Activated T-helper 1 cell treated with Interleukin-2 at 50 U/mL for 16 hours (primary cell): ENCODE measurements at places on chromosomes 13 and 19.

GRCh38 chr13:23081220-23081619 is 99.6 kb upstream of the SGCG start:
- DNase-seq: no peak

DNA sequence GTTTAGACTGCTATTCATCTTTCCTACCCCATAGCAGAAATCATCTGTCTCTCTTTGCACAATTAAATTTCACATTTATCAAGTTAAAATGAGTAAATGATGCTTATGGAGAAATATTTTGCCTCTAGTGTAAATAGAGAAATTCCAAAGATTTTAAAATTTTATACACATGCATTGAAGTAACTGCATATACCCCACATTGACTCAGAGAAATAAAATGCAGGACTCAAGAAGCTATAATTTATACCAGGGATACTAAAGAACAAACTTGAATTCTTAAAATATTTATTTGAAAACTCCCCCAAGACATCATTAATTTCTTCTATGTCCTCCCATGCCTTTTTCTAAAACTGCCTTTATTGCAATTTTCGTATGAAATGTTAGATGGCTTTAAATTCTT is 165.8 kb downstream of the DIAPH3 start:
- DNase-seq: no peak

DNA sequence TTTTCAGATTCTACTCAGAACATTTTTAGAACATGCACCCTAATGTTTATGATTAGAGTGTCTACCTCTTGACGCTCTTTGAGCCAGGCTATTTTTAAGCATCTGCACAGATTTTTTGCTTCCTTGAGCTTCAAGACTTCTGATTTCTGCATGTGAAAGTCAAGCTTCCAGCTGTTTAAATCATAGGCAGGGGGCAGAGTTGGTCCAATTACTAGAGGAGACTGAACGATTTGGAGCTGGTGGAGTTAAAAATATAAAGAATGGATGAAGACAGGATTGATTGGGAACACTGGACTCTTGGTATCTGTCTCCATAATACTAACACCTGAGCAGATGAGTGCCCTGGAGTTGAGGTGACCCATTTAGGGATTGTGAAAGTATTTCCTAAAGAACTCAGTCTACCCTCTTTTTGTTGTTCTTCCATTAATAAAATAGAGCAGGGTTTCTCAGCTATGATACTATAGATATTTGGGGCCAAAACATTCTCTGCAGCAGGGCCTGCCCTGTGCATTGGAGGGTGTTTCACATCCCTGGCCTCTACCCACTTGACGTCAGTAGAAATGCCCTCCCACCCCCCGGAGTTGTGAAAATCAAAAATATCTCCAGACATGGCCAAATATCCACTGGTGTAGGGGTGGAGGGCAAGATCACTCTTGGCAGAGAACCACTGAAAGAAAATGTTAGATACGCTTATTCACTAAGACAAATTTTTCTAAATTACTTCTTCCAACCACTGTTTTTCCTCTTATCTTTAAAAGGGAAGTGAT is 160.1 kb downstream of the COG6 start:
- DNase-seq: no peak

- no peak for DNase-seq
Measured at GRCh38 chr19:41601771-41602170, 25.1 kb downstream of the CEACAM4 start.

GRCh38 chr19:15195371-15196334 is 5.1 kb downstream of the NOTCH3 start:
- DNase-seq: no peak

DNA sequence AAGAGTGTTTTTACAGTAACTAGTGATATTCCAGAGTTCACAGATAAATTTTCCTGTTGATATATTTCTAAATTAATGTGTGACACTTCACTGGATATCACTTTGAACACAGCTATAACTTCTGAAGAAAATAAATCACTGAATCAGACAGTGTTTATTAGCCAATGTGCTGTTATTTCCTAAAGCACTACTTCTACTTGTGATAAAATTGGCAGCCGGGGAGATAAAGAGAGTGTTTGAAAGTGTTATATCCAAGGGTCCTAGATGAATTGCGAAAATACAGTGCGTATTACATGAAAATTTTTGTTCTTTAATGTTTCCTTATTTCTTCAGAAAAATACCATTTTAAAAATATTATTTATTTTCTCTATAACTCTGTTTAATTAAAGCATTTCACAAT is 417.5 kb upstream of the ARGLU1 start:
- no peak for DNase-seq

- no peak for DNase-seq
Measured at GRCh38 chr19:43560687-43561086, 14.6 kb downstream of the XRCC1 start.

DNA sequence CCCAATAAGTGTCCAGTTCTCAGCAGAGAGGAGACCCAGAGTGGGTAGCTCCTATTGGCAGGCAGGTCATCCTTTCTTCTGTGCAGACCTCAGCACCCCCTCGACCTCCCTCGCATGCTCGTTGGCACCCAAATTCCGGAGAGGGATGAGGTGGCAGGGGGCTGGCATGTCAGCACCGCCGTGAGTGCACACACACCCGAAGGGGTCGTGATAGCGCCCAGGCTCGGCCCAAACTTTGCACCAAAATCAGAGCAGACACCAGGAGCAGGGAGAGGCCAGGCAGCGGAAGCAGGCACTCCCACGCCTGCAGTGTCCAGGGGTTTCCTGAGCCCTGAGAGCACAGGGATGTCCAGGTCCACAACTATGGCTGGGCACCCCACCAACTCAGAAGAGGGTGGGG is 1503.8 kb upstream of the PCDH20 start:
- DNase-seq: no peak

DNA sequence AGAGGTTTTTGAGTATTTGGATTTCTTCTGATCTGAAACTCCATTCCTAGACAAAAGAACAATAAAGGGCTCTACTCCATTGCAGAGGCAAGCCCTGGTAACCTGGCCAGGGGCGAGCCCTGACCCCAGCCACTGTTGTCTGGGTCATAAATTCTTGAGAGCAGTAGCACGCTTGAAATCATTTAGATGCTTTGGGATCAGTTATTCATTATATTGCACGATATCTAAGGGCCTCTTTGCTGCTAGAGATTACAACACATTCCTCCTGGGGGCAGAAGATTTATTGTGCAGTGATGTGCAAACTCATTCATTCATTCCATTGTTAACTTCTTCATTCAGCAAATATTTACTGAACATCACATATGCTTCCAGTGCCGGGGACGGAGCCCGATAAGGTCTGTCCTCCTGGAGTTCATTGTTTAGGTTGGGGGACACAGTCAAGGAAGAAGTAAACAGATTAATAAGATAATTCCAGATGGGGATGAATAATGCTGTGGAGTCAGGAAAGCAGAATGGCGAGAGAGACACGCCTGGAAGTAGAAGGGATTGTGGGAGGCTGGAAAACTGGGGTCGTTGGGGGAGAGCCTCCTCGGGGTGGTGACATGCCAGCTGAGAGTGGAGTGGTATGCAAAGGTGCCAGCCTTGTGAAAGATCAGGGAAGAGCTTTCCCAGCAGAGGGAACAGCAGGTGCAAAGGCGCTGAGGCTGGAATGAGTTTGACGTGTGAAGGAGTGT is 34.9 kb downstream of the SIPA1L3 start:
- no peak for DNase-seq

- no peak for DNase-seq
Measured at GRCh38 chr13:86870444-86870843, 800.7 kb upstream of the SLITRK5 start.

GRCh38 chr19:452829-453228 is 8.0 kb downstream of the SHC2 start:
- no peak for DNase-seq

DNA sequence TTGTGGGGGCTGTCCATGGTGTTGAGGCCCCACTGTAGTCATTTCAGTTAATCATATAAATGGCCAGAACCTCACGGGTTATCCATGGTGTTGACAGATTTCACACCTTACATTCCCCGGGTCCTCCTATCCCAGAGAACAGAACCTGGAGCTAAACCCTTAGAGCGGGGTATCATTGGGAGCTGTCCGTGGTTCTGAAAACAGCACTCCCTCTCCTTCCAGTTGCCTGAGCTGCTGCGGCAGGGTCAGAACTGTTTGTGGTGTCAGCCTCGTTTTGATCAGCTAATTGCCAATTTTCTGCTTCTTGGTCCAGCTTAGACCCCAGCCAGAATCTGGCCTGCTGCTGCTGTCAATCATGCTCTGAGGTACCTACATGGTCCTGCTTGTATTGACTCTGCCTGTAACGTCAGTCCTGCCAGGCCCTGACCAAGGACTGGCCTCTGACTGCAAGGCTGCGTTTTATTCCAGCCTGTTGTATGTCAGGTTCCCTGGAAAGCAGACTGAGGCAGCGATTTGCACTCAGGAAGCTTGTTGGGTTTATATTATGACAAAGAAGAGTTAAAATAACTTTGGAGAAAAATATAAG is 55.8 kb upstream of the KCTD15 start:
- no peak for DNase-seq

DNA sequence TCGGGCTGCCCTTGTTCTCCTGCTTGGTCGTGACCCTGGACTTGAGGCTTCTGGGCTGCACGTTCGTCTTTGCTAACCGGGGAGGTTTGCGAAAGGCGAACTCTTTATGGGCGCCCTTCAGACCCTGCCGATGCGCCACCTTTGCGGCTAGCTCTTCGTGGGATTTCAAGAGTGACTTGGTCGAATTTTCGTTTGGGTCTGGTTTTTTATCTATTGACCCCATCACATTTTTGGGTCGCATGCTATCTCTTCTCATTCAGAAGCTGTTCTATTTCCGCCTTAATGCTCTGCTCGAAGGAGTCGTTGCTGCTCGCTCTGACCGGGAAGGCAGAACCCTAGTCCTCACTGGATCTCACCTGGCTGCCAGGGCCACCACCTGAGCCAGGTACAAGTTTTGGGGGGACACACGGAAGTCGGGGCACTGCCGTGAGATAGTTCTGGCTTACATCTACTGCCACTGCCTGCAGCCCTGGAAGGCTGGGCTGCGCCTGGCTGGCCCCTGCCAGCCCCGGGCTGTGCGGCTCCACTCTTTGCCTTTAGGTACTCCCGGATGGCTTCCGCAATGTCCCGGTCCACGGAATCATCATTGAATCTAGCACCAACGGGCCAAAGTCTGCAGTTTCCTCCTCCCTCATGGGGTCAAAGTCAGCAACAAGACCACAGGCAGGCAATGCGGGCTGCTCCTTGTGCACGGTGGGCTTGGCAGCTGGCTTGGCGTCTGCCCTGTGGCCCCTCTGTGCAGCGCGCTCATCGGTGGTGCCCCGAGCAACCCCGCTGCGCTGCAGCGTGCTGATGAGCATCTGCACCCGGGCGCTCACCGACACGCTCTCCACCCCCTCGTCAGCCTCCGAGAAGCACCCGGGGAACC is 16.2 kb downstream of the RB1 start:
- no peak for DNase-seq

DNA sequence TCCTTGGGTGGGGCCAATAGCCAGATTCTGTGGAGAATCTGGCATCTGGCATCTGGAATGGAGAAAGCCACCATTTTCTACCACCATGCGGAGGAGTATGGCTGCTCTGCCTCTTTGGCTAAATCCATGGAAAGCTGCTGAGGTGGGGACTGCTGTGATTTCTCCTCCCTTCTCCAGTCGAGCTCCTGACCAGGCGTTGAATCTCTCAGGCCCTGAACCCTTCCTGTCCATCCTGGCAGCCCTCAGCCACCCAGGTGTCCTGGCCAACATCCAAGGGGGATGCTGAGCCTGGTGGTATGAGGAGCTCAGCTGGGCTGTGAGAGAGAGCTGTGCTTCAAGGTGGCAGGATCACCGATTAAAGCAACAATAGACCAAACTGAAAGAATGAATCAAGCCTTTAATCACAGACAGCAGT is 17.4 kb upstream of the SIGLEC6 start:
- no peak for DNase-seq

GRCh38 chr13:111864566-111864965 is 202.4 kb upstream of the SOX1 start:
- DNase-seq: no peak

- no peak for DNase-seq
Measured at GRCh38 chr19:48724796-48725753, 5.5 kb upstream of the MAMSTR start.

DNA sequence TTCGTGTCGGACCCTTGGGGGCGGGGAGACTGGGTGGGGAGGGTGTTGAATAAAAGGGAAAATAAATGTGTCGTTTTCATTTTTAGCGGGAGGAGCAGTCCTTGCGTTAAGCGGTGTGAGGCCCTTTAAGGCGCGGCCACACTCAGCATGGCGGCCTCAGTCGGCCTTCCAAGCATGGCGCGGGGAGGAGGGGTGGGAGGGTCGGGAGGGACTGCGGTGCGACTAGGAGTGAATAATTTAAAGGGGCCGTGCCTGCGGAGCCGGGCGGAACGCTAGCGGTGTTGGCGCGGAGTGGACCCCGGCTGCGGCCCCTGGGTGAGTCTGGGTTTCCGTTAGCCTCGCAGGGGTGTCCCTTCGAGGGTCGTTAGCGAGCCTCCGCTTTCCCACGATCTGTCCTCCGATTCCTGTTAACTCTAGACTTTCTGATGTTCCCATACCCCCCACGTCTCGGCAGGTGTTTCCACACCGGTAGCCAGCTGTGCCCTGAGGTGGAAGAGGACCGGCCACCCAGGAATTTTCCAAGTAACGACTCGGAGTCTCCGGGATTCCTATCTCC is 1.5 kb upstream of the PNPLA6 start:
- DNase-seq: peak; percentile 73

- DNase-seq: no peak
Measured at GRCh38 chr13:111861766-111862366, 205.1 kb upstream of the SOX1 start.

DNA sequence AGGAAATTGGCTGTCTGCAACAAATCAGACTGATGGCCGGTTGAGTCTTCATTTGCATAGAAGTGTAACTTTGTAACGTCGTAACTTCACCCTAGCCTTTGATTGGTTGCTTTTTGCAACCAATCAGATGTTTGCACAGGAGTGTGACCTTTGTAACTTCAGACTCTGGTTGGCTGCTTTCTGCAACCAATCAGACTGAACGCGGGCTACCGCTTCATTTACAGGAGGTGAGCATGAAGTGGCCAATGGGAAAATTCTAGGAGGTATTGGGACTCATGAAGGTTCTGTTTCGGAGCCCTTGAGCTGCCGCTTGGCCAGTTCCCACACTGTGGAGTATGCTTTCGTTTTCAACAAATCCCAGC is 441 bp upstream of the ZNF559 start:
- no peak for DNase-seq

GRCh38 chr19:9342610-9343304 is 18.8 kb downstream of the ZNF559 start:
- no peak for DNase-seq

- no peak for DNase-seq
Measured at GRCh38 chr19:38990949-38991697, 15.6 kb upstream of the FBXO17 start.
